SW 1271 (cell line): ENCODE measurements at places on chromosomes 4 and X.

- no peak for DNase-seq
These were observed 66.5 kb upstream of the PAGE1 start for GRCh38 chrX:49762175-49762720.

DNA sequence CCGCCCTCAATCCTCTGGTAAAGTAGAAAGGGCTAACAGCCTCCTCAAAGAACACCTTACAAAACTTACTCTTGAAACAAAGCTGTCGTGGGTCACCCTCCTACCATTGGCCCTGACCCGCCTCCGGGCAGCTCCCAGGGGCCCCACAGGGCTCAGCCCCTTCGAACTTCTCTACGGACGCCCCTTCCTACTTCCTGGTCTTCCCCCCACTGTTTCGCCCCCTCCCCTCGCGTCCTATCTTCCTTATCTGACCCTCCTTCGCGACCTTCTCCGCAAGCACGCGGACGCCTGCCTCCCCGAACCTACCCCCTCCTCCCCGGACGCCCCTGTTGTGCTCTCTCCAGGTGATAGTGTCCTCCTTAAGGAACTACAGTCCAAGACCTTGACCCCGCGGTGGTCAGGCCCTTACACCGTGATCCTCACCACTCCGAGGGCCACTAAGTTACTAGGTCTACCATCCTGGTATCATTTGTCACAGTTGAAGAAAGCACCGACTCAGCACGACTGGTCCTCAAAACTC is 963.1 kb downstream of the RPA4 start:
- DNase-seq, result no peak

DNA sequence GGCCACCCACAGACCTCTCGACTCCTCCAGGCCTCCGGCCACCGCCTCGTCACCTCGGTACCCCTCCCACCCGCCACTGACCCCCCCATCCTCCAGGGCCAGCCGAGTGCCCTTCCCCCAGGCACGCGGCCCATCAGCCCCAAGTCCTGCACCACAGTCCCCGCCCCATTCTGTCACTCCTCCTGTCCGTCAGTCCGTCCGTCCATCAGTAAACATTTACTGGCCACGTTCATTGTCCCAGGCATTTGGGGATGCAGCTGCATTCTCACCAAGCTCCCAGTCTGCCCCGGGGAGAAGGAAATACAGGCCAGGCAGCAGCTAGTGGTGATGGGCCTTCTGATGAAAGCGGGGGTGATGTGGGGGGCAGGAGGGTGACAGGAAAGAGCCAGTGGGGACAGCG is 35.3 kb upstream of the FGFR3 start:
- no peak for DNase-seq

DNA sequence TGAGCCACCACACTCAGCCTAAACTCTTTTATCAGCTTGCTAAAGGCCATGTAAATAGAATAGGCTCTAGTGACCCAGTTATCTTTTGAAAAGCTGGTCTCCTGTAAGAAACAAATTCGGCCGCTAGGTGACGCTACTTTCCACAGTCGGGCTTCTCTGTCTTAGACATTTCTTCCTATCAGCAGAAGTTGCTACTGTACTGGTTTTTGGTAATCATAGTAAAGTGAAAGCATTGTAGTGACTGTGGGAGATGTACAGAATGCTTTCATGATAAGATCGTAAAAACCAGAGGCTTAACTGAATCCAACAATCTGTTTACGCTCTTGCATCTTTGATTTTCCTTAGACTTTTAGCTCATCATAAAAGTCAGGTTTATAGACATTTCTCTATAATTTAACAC is 82.6 kb downstream of the GK start:
- DNase-seq, result peak; percentile 2

DNA sequence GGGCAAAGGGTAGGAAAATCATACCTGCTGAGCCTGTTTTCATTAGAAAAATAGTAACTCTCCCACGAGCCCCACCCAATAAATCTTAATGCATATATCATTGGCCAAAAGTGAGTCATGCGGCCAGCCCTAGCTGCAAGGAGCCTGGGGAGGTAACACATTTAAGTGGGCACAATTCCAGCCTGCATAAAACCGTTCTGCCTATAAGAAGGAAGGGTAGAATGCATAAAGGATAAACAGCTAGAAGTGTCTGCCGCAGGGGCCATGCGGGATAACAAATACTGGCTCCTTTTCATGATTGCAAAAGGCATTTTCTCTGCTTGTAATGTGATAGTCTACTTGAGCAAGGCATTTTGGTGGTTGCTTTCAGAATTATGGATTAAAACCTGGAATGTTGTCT is 37.1 kb downstream of the EFHC2 start:
- DNase-seq, result no peak

GRCh38 chrX:3717742-3718420 is 4.4 kb upstream of the PRKX start:
- no peak for DNase-seq

DNA sequence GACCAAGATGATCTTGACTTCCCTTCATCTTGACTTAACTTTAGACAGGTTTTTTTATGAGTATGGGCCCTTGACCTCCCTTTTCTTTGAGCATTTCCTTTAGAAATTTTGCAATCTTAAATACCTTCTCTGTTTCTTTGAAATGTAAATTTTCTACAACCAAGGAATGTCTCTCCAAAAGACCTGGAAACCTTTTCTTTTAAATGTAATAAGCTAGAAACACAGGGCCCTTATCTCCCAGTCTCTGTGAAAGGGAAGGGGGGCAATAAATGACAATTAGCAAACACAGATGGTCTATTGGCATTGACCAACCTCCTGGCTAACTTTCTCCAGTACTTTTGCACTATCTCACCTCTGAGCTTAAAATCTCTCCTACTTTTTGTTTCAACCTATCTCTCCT is 144.3 kb upstream of the GK2 start:
- DNase-seq, result no peak

GRCh38 chr4:89837993-89838390 is 1.0 kb upstream of the SNCA start:
- DNase-seq, result no peak

- DNase-seq, result no peak
These were observed 318.0 kb upstream of the TAPT1 start for GRCh38 chr4:16544251-16544721.

GRCh38 chr4:182483685-182484084 is 240.5 kb downstream of the TENM3 start:
- no peak for DNase-seq

GRCh38 chr4:141580523-141580922 is 55.9 kb upstream of the IL15 start:
- no peak for DNase-seq

DNA sequence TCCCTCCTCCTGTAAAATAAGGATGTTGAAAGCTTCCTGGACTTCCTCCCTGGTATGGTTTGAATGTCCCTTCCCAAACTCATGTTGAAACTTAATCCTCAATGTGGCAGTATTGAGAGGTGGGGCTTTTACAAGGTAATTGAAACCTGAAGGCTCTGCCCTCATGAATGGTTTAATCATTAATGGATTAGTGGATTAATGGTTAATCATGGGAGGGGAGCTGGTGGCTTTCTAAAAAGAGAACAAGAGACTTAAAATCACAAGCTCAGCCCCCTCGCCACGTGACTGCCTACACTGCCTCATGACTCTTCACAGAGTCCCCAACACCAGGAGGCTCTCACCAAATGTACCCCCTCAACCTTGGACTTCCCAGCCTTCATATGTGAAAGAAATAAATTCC is 124.6 kb upstream of the ANXA3 start:
- no peak for DNase-seq

DNA sequence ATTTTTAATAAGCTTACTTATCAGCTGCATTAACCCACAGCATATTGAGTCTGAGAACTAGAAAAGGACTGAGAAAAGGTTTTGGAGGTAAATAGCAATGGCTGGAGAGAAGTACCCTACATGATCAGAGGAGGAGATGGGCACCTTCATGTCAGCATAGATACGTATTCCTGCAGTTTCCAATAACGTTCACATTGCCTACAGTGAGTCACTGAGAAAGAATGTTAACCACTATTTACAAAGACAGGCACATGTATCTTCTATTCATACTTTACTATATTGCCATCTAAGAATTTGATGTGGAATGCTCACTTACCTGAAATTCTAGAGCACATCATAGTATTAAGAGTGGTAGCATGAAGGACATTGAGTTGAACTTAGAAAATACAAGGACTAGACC is 92.5 kb downstream of the TLL1 start:
- DNase-seq, result no peak

GRCh38 chrX:153827903-153828302 is 2.4 kb downstream of the PDZD4 start:
- DNase-seq, result no peak

DNA sequence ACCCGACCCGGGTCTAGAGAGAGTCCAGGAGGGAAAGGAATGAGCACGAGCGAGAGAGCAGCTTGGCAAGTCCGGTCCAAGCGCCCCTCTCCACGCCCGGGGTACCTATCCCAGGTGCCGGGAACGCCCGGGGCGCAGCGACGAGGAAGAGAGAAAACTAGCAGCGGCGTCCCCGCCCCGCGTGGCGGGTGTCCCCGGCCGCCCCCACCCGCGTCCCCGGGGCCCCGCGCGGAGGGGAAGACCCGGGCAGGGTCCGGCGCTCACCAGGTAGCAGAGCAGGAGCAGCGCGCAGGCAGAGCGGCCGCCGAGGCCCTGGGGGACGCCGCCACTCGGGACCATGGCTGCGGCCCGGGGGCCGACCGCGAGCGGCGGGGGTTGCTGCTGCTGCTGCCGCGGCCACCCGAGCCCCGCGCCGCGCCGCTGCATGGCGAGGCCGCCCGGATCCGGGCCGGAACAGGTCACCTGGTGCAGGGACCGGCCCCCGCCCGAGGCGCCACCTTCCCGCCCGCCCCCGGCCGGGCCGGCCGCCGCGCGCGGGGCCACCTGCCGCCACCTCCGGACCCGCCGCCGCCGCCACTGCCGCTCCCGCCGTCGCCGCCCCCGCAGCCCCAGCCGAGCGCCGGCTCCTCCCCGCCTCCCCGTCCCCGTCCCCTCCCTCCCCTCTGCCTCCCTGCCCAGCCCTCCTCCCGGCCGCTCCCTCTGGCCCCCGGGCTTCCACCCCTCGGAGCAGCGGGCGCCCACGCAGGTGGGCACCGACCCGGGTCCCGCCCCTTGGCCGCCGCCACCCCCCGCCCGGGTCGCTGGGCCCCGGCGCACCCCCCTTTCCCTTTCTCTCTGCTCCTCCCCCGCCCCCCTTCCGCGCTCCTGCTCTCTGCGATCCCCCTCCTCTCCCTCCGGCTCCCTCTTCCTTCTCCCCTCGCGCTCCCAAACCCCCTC is at the start of gene SEL1L3:
Gene SEL1L3, minus strand, starts transcription at position 578 of the 936 bp plus-strand sequence. Its CDS starts 152 bp downstream, at position 426.
- no peak for DNase-seq

- no peak for DNase-seq
These were observed 1.6 kb downstream of the BANK1 start for GRCh38 chr4:101792056-101792590.

DNA sequence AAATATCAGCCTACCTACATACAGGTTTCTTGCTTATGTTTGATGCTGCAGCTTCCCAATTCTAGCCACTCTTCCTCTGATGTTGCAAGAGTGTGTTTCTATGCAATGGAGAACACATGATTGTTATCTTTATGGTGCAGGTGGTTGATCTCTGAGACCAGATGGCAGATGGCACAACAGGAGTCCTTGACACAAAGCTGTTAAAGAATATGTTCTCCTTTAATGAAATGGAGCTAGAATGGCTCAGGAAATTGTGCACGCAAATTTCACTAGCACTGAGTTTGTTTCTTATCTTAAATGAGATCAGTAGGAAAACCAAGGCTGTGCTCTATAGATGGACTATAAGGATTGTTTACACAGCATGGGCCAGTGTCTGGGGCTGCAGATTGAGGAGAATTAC is 29.9 kb upstream of the TTC29 start:
- DNase-seq, result no peak

- no peak for DNase-seq
These were observed 344.7 kb downstream of the GALNTL6 start for GRCh38 chr4:172157946-172158345.

- peak; percentile 17 for DNase-seq
These were observed 82.2 kb downstream of the FNIP2 start for GRCh38 chr4:158850800-158851644.

- DNase-seq, result no peak
These were observed 12.1 kb downstream of the TBL1X start for GRCh38 chrX:9476810-9477575.

DNA sequence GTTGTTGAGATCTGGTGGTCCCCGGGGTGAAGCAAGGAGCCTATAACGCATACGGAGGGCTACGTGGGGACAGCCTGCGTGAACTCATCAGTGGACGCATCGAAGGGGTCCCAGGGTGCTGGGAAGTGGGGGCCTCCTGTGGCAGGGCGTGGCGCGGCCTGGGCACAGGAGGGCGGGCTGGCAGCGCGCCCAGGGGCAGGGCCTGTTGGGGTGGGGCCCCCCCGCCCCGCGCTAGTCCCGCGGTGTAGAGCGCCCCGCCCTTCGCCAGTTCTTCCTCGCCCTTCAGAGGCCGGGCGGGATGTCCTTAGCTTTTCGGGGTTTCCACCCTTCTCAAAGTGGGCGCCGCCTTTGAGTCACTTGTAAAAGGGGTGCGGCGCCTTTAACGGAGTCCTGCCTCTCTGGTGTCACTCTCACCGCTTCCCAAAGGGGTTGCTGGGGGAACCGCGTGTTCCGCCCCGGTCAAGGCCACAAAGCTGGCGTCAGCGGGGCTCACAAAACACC is 632 bp downstream of the PLP2 start:
- DNase-seq, result peak; percentile 31
